ENCODE measurements at places on chromosomes 4 and X.
A peak's percentile ranks its signal among the peaks of the same experiment; 100 is the strongest.

GRCh38 chr4:149638073-149638472, 177.6 kb downstream of the IQCM start:
- DNase-seq: no peak

GRCh38 chr4:77734928-77735327, 84.2 kb downstream of the CNOT6L start:
- peak; percentile 7 for DNase-seq

DNA sequence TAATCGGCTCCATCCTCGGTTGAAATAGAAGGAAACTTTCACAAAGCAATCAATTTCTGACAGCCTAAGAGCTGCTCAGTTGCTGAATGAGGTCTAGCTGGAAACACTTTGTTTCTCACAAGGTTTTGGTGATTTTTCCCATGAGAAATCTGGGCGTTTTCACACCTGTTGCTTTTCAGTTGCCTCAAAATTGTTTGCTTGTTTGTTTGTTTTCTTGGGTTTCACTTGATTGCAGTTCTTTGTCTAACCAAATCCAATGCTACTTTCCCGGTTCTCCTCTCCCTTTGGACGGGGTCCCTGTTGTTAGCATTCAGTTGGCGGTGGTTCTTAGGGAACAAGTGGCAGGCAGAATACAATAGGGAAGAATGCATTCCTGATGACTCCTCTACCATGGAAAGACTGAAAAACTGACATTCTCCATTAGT, 135.5 kb downstream of the PALLD start:
- no peak for DNase-seq

GRCh38 chr4:165972747-165973146, 99.7 kb downstream of the TLL1 start:
- DNase-seq: no peak

- no peak for DNase-seq
Measured at GRCh38 chrX:14936561-14936960, 63.3 kb downstream of the MOSPD2 start.

Data from thymus (tissue), 14 donors.